Stimulated activated CD4-positive, alpha-beta T cell treated with anti-CD3 and anti-CD28 coated beads, Interleukin-1b, Interleukin-23, amount 100 ng/mL, for 24 hours (primary cell): ENCODE measurements at places on chromosomes 7 and 10.

DNA sequence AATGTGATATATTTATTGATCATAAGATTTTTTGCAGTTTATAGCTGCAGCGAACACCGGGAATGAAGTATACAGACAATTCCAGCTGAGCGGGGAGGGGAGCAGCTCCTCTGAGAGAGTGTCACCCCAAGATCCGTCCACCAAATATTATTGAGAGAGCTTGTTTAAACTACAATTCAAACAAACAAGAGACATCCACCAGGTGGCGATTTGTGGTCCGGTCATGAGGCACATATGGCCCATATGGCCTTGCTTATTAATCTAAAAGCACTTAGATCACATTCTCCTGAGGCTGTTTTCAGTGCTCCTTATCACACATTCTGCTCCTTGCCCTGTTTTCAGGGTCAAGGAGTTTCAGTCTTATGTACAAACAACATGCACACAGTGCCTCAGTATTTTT lies 83.1 kb downstream of the THSD7A start:
- no peak for DNase-seq

DNA sequence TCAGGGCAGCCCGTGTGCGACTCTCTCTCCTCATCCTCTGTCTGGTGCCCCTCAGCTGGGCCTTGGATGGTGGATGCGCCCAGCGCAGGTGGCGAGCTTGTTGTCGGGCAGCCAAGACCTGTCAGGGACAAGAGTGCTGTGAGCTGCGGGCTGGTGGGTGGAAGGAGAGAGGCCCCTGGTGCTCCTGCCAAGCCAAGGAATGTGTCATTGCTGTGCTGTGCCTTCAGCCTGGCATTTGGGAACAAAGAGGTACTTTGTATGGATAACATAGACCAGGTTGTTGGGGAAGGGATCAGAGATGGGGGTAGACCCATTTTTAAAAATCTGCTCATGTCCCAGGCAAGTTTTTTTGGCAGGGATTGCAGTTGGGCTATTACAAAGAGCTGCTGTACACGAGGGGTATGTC lies 120.9 kb downstream of the PKD1L1 start:
- DNase-seq: no peak

DNA sequence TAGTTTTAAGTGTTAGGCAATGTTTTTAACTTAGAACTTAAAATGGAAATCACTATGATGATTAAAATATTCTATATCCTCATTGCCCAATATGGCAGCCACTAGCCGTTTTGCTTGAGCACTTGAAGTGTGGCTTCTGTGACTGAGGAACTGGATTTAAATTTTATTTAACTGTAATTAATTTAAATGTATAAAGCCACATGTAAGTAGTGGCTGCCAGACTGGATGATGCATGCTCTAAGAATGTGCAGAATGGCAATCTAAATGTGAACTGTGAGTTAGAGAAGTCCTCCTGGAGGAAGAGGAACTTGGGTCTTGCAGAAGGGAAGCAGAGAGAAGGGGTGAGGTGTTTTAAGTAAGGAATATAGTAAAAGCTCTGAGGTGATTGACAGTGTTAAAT lies 451.4 kb downstream of the SUGCT start:
- no peak for DNase-seq

DNA sequence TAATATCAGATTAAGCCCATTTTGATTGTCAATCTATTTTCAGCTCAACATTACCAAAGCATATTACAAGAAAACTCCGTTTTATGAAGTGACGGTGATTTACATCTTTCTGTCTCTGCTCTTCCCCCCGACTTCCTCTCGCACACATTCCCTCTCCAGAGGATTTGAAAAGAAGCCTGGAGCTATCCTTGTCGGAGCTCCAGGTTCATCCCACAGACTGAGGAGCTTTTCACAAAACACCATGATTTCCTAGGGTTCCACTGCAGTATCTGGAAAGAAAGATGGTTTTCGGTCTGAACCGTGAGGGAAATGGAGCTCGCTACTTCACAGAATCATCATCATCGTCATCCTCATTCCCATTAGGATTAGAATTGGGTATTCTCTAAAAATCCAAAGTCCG lies 655.5 kb upstream of the MGMT start:
- DNase-seq: no peak

- no peak for DNase-seq
These were observed 115.7 kb upstream of the CACNA2D1 start for GRCh38 chr7:82559193-82559805.

DNA sequence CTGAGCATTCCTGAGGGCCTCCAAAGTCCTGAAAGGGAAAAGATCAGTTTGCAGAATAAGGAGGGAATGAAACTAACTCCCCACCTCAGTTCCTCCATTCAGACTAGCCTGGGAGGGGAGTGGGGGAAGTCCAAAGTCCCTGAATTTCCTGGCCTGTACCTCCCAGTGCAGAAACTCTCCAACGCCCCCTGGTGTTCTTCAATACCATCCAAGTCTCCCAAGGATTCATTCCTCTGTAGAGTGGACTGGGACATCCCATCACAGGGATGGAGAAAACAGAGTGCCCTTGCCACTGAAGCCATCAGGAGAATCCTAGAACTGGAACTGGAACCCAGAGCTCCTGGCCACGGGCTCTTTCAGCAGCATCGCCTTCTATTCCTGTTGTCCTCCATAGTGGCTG lies 1.6 kb upstream of the COL13A1 start:
- no peak for DNase-seq

DNA sequence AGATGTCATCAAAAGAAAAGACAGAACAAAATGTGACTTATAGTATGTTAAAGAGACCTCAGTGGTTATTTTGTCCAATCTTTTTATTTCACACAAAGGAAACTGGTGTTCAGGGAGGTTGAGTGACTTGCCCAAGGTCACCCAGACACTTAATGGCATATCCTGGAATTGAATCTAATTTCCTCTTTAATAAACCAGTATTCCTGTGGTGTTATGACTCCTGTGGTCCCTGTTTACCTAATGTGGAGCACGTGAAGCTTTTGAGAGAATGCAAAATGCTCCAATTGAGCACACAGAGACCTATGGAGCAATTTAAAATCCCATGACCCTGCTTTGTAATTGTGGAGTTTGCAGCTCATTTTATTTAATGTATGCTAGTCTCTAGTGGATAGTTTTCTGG lies 251.9 kb downstream of the REEP3 start:
- no peak for DNase-seq

DNA sequence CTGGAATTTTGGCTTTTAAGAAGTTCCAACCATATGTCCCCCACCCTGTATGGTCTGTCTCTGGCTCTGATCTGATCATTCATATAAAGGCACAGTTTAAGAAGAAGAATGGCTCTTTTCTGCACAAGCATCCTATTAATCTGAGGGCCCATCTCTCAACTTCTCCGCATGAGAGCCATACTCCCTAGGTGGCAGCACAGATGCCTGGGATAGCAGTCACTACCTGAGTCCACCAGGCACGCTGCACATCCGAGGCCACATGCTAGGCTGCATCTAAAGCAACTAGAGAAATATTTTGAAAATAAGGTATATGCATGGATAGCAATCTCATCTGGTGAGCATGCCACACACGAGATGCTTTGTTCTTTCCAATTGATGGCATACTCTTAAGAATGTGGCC lies 565.5 kb downstream of the PARD3 start:
- no peak for DNase-seq

DNA sequence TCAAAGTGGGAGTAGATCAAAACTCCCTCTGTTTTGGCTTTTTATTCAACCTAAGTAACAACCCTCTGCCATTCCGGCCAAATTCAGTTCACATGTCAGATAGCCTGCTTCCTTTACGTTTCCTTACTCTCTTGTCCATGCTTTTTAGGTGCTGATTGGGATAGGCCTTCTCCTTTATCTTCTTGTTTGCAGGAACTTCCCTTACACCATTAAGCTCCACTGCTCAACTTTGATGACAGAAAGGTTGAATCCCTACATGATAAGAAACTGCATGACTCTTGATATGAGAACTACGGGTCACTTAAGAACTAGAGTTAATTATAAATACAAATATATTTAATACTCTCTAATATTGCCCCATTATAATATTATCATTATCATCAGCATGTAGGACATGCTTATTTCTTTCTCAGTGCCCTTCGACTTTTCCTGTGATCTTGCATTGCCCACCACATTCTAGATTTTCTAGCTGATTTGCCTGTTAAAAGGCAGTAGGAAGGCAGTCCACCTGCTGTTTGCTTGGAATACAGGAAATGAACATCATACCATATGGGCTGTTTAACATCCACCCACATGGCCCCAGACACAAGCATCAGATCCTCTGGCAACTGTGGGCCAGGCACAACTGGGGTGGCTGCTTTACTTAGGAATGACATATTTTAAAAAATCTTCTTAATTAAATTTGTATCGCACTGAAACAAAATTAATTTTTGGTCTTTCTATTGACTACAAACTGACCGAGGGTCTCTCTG lies 59.7 kb upstream of the CCDC6 start:
- DNase-seq: no peak

DNA sequence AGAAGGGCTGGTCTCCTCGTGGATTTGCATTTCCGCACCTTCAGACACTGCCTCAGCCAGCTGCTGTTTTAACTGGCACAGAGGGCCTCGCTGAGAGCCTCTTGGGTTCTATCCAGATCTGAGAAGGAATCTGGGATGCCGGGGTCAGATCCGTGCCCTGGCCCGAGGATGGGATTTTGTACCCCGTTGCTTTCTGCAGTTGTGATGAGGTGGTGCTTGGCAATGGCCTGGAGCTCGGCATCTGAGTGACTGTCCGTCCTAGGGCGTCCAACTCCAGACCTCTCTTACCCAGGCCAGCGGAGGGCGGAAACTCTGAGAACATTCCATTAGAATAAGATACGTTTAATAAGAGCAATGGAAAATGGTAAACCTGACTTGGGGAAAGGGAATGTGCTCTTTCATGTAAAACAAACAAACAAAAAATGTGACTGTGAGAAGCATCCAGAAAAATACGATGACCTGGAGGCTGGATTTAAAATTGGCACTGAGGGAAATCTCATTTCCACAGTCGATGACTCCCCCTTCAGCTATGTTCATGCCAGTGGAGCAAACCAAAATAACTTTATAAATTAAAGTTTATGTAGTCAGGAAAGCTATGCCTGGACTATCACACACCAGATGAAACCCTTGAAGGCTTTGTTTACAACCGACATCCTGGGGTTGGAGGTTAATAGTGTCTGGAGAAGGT lies 39.6 kb downstream of the GRK5 start:
- DNase-seq: no peak

DNA sequence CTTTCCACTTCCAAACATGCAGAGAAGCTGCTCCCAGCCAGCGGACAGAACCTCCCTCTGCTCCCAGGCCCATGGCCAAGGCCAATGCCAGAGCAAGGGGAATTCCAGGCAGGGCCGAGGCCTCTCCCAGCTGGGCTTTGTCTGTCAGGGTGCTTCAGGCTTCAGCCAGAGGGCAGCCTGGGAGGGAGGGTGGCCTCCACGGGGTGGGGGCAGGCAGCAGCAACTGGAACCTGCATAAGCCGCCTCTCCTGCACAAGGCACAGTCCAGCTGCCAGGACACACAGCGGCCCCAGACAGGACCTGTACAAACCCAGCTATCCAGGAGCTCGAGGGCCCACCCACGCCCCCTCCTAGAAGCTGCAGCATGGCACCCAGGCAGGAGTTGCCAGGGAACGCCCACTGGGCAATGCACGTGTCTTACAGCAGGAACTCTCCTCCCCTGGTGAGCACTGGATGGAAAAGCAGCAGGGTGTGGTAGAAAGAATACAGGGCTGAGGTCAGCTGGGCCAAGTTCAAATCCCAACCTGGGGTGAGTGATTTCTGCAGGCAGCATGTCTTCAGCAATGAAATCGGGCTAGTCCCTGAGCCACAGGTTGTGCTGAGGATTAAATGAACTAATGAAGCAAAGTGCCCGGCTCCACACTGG lies 7.6 kb downstream of the FAM53B start:
- DNase-seq: no peak

GRCh38 chr7:17033245-17033644 lies 151.5 kb upstream of the AGR3 start:
- no peak for DNase-seq

DNA sequence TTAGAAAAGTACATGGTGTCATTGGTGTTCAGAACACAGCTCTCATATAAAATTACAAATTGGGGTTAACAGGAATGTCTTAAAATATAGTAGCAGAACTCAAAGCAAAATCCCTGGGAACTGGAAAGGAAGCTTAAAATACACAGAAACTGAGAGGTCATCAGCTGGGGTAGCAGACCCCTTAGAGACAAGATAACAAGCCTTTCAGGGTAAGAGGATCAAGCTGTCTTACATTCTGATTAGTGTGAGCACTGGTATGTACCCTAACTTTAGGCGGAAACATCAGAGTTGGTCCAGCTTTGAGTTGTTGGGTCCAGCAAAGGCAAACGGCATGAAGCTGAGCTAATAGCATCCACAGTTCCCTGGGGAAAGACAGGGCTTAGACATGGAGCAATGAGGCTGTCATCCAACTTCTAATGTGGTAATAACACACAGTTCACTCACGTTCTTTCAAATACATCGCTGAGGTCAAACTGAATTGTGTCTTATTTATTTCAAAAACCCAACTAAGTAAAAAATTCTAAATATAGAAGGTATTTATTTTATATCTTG lies 32.6 kb downstream of the ARHGAP21 start:
- no peak for DNase-seq

DNA sequence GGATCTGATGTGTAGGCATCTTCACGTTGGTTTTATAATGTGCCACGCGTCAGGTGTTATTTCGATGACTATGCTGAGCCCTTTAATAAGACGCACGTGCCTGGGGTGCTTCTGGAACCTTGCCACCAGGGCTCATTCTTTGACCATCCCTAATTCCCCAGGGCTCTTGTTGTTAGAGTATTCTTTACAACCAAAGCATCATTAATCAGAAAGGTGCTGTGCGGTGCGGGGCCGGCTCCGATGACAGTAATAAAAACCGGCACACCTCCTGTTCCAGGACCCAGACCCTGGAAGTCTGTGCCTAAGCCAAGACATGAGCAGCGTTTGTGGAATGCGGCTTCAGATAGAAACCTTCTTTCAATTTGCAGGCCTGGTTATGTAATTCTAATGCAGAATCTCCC lies 58.4 kb downstream of the MGMT start:
- no peak for DNase-seq

DNA sequence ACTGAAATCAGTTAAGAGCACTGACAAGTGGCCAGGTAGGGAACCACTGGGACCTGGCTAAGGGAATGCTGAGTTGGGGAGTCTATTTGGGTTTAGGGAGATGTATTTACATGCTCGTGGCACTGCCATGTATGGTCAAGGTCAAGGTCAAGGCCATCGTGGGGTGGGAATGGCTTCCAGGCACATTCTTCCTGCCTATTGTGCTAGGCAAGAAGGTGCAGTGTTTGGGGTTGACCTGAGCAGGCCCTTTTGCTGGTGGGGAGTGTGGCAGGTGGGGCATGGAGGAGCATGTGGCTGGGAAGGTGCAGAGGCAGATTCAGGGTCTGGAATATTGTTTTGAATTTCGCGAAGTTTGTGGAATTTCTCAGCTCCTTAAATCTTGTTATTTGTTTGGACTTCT lies 17.8 kb downstream of the FAM241B start:
- DNase-seq: no peak

- DNase-seq: no peak
These were observed 60.4 kb downstream of the ADD3 start for GRCh38 chr10:110067960-110068770.

DNA sequence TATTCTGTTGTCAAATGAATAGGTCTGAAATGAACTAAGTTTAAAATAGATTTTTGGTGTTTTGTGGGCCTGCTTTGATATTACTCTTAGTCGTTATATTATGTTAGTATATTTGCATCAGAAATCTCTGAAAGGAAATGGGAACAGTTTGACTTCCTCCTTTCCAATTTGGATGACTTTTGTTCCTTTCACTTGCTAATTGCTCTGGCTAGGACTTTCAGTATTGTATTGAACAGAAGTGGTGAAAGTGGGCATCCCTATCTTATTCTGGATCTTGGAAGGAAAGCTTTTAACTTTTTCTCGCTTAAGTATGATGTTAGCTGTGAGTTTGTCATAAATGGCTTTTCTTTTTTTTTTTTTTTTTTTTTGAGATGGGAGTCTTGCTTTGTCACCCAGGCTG lies 273.6 kb upstream of the DKK1 start:
- DNase-seq: no peak
